ENCODE measurements at places on chromosomes 16 and 17.

DNA sequence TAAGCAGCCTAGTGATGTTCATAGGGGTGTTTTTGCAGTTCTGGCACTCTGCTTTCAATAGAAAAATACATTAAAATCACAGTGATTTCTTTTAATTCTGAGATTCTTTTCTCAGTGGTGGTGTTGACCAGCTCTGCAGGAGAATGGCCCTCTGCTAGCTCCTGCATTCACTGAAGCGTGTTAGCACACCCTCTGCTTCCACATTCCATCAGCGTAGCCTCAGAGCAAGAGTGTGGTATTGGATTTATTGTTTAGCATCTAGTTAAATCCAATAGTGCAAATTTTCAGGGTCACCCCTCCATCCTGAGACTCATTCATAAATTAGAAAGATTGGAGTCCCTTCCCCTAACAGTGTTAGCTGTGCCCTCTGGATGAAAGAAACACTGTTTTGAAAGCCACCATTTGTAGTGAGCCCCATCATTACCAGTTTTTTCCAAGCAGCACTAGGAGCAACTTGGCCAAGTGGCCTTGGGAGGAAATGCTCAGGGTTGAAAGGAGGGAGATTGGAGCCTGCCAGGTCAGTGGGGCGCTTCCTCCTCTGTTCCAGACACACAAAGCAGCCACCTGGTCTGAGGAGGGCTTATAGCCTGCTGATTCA is 45.7 kb downstream of the B9D1 start:
- peaks cover under 1% of the 10 kb centered on the region for H3K4me1 ChIP-seq
- H3K27ac ChIP-seq = no peak overlapping the region
- no peak overlapping the region for H3K4me3 ChIP-seq
- no peak for DNase-seq
- H3K27me3 ChIP-seq = peaks cover 7% of the 10 kb centered on the region
- H3K36me3 ChIP-seq = no peaks in the 10 kb centered on the region

DNA sequence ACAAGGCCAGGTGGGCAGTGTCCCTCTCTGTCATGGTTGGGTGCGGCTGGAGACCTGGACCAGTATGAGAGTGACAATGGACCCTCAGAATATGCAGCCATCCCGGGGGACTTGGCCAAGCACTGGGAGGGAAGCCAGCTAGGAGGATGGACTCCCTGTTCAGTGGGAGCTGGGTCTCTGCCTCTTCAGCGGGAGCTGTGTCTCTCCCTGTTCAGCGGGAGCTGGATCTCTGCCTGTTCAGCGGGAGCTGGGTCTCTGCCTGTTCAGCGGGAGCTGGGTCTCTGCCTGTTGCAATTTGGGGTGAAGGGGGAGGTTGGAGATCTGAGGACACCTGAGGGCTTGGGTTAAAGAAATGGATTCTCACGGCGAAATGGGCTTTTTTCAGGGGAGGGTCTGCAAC is 3.8 kb upstream of the PRSS33 start:
- peaks cover 3% of the 10 kb centered on the region for H3K4me1 ChIP-seq
- no peaks in the 10 kb centered on the region for H3K36me3 ChIP-seq
- no peak overlapping the region for H3K4me3 ChIP-seq

GRCh38 chr16:9102379-9102778 is 10.9 kb downstream of the HAPSTR1 start:
- peak overlapping the region; percentile 75 for H3K27ac ChIP-seq
- H3K4me3 ChIP-seq = peak overlapping the region; percentile 69
- no peak for DNase-seq
- H3K36me3 ChIP-seq = peaks cover 69% of the 10 kb centered on the region
- H3K27me3 ChIP-seq = no peaks in the 10 kb centered on the region

- no peak overlapping the region for H3K27ac ChIP-seq
- DNase-seq = no peak
- peaks cover 2% of the 10 kb centered on the region for H3K27me3 ChIP-seq
- no peaks in the 10 kb centered on the region for H3K36me3 ChIP-seq
- peaks cover 6% of the 10 kb centered on the region for H3K4me1 ChIP-seq
Observed at GRCh38 chr17:17440938-17441675, 35.7 kb upstream of the MED9 start.

DNA sequence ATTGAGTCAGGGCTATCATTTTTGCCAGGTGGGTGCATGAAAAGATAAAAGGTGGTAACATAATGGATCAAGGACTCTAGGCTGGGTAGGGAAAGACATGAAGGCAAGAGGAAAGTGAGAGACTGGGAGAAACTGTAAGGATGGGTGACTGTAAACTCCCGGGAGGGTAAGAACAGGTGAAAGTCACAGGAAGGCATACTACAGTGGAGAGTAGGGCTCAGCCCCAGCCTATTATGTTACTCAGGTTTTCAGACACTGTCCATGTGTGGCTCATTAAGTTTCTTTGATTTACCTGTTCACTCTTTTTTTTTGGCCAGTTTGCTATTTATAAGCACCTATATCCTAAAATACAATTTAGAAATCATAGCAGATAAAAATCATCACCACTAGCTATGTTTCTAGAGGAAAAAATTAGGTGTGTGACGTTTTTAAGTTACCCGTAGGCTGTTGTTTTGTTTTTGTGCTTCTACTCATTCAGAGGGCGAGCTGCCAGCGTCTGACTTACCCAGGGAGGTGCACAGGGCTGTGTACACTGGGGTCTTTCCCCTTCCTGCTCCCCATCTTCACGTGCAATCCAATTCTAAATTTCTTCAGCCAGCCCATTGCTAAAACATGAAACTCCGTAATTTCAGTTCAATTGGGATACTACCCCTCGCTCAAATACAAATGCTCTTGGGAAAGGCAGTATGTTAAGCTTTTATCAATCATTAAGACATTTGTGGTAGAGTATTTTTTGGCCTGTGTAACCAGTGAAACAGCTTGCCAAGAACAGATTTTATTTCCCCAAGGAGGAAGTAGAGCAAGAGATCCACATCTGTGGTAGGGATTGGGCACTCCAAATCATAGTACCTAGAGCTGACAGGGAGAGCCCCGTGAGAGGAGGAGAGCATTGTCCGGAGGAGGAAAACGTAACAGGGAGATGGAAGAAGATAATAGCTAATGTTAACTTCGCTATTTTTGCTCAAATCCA is 21.7 kb upstream of the VWA3A start:
- no peak for DNase-seq
- H3K4me3 ChIP-seq = no peak overlapping the region
- H3K27ac ChIP-seq = no peak overlapping the region
- H3K27me3 ChIP-seq = no peaks in the 10 kb centered on the region
- H3K4me1 ChIP-seq = no peaks in the 10 kb centered on the region

- H3K27me3 ChIP-seq = no peaks in the 10 kb centered on the region
- H3K36me3 ChIP-seq = peaks cover 23% of the 10 kb centered on the region
- peaks cover 50% of the 10 kb centered on the region for H3K4me1 ChIP-seq
- DNase-seq = no peak
- H3K4me3 ChIP-seq = peak overlapping the region; percentile 84
Observed at GRCh38 chr16:87956098-87956364, 4.8 kb downstream of the BANP start.

DNA sequence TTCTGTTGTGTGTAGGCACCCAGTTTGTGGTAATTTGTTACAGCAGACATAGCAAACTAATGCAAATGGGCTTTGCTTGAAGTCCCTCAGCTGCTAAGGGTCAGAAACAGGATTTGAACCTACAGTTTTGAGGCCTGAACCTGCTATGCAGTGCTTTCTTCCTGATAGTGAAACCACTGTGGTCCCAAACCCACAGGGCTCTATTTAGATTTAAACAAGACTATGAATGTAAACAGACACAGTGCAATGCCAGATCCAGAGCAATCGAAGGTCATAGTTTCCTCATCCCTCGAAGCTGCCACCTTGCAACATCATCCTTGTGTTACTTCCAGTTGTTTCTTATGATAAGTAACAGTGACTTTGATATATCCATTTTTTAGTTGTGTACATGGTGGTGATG is 630.2 kb downstream of the WWOX start:
- H3K4me3 ChIP-seq = no peak overlapping the region
- H3K36me3 ChIP-seq = no peaks in the 10 kb centered on the region
- DNase-seq = no peak
- H3K4me1 ChIP-seq = peaks cover 1% of the 10 kb centered on the region
- H3K27me3 ChIP-seq = no peaks in the 10 kb centered on the region
- H3K27ac ChIP-seq = no peak overlapping the region

DNA sequence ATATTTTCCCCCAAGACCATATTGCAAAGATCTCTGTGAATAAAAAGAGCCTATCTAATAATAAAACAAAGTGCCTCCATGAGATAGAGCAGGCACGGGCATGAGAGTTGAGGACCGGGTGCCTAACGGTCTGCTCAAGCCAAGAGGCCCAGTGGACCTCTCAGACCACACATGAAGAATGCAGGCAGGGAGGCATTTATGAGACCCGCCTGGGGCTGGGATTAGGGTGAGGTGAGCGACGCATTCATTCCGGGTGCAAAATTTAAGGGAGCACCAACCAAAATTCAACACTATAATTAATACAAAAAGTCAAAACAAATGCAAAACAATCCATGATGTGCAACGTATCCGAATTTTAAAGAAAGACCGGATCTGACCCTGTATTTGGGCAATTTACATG is 108.5 kb downstream of the MAF start:
- peaks cover 8% of the 10 kb centered on the region for H3K27me3 ChIP-seq
- no peaks in the 10 kb centered on the region for H3K36me3 ChIP-seq
- H3K27ac ChIP-seq = no peak overlapping the region
- no peaks in the 10 kb centered on the region for H3K4me1 ChIP-seq

GRCh38 chr16:53632526-53632925 is 71.1 kb downstream of the RPGRIP1L start:
- no peak for DNase-seq
- H3K27ac ChIP-seq = no peak overlapping the region
- no peaks in the 10 kb centered on the region for H3K27me3 ChIP-seq
- no peak overlapping the region for H3K4me3 ChIP-seq

DNA sequence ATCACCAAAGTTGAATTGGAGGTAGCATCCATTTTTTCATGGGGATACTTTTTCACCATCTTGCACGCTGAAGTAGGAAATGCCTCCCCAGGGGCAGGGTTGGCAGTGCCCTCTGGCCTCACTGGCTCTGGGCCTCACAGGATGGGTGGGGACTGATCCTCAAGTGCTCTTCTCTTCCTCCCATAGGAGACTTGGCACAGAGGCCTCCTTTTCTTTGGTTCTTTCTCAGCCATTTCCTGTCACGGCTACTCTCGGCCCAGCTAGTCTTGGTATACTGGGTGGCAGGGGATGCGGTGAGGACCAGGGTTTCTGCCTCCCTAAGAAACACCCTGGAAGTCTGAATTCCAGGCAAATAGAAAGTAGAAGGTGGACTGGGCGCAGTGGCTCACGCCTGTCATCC is 58.2 kb downstream of the PECAM1 start:
- DNase-seq = no peak
- peaks cover 2% of the 10 kb centered on the region for H3K4me1 ChIP-seq
- H3K36me3 ChIP-seq = peaks cover 29% of the 10 kb centered on the region
- no peak overlapping the region for H3K4me3 ChIP-seq
- H3K27me3 ChIP-seq = no peaks in the 10 kb centered on the region

DNA sequence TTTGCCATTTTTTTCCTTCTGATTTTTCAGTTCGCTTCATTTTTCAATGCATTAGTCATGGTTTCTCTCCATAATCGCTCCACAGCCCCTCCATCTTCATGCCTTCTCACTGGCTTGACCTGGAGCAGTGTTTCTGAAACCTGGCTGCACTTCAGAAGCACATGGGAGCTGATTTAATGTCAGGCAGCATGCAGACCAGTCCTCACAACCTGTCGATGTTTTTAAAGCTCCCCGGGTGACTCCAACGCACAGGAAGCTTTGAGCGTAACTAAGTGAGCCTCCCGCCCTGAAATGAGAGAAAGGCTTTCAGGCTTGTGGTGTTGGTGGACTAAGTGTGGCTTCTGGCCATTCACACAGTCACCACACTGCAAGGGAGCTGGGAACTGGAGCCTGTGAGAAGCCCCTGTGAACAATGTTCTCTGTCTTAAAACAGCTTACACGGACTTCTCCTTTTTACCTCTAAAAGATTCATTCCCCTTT is 16.8 kb upstream of the DRG2 start:
- H3K36me3 ChIP-seq = no peaks in the 10 kb centered on the region
- no peak for DNase-seq
- peak overlapping the region; percentile 30 for H3K4me3 ChIP-seq
- peaks cover 25% of the 10 kb centered on the region for H3K27me3 ChIP-seq
